ENCODE measurements at places on chromosomes 3 and 15. TPM values are rescaled to one million over a fixed set of nuclear protein-coding genes. Genes with fewer than 3 reads are reported as not detected.

SEC11A gene
- total RNA-seq = 185 TPM

DNA sequence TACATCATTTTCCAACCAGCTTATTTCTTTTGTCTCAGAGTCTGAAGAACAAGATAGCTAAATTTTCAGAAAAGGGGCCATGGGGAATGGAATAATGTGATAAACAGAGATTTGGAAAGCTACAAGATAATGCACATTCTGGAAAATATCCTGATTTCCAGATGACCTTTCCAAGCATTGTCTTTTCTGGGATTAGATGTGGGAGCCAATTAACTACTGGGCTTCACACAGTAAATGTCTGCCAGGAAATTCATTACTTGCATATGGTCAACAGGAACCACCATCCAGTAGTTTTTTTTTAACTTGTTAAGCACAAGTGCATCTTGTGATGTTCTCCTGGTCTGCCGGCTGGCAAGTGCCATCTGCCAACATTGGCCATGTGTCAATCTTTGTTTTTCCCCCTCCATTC, 131.1 kb upstream of the BFSP2 start:
- no peak for DNase-seq

IRAK2 gene
- total RNA-seq = 2.5 TPM

- DNase-seq = no peak
These were observed 216.7 kb downstream of the PTPRG start for GRCh38 chr3:61778095-61778494.

DNA sequence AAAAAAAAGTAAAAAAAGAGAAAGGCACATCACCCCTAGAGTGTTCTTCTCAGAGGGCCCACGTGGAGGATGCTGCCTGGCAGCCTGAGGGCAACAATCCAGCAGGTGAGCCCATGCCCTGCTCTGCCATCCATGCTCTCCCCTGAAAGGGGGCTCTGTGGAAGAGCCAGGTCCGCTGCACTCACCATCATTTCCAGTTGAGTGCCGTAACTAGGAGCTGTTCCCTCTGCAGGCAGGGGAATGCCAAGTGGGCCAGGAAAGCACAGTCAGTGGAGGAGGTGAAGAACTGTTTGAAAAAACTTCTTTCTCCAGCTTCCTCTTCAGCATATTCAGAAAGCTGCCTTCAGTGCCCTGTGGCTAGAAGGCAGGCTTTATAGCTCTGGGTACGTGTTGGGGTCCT, 84.1 kb downstream of the ABHD5 start:
- no peak for DNase-seq

DNA sequence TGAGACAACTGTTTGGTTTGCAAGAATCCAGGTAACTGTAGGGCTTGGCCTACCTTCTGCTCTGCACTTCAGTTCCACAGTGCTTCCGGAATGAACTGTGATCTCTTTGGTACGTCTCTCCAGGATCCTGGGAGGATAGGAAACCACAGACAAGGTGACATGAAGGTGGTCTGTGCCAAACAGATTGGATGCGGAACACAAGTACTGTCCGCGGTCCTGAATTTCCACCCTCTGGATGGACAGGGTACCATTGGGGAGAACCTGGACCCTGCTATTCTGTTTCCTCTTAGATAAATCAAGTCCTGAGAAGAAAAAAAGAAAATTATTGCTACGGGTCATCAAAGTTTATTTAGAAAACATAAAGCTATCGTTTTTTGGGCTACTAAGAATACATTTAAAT, 17.3 kb downstream of the IGSF10 start:
- no peak for DNase-seq
